ENCODE measurements at places on chromosomes 3 and 15.

DNA sequence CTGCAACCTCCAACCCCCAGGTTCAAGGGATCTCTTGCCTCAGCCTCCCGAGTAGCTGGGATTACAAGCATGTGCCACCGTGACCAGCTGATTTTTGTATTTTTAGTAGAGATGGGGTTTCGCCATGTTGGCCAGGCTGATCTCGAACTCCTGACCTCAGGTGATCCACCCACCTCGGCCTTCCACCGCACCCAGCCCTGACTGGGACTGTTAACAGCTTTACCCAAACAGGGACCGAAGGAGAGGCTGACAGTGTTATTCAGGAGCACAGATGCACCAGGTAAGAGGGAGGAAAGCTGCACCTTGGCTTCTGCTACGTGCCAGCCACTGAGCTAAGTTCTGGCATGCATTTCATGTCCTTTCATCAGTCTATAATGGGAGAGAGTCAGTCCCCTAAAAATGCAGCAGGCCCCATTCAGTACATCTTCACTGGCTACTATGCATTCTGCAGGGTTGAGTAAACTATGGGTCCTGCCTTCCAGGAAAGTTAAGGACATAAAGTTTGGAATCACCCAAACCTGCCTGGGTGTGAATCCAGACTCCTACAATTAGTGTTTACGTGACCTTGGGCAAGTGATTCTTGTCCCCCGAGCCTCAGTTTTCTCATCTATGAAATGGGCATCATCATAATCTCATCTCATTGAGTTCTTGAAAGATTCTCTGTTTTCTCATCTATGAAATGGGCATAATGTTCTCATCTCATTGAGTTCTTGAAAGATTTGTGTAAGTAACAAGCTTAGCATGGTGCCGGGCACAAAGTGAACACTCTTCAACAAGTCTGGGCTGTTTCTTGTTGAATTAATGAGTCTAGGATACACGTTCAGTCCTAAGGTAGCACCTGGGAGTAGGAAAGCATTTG is 82.2 kb downstream of the CPN2 start:
- no peak for DNase-seq

GRCh38 chr3:195899701-195900435 is 8.5 kb downstream of the TNK2 start:
- no peak for DNase-seq

- DNase-seq = no peak
Measured at GRCh38 chr3:64047787-64048186, 24.5 kb upstream of the PSMD6 start.

DNA sequence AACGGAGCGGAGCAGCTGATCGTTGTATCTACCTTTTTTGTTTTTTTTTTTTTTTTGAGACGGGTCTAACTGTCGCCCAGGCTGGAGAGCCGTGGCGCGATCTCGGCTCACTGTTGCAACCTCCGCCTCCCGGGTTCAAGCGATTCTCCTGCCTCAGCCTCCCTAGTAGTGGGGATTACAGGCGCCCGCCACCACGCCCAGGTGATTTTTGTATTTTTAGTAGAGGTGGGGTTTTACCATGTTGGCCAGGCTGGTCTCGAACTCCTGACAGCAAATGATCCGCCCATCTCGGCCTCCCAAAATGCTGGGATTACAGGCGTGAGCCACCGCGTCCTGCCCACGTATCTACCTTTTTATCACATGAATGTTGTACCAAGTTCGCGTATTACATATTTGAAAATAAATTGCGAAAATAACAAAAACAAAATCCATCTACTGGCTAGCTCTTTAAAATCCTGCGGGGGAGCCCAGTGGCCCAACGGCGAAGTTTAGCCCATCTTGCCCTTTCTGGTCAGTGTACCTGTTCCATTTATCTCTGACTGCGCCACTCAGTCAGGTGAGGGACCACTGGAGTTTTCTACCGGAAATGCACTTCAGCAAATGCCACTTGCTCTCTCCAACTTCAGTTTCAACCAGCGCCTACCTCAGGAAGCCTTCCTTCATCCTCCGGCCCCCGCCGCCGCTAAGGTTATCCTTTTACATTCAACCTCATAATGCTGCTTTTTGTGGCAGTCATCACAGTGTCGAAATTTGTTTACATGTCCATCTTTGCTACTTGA is 1.2 kb upstream of the EIF3J start:
- DNase-seq = peak; percentile 14

GRCh38 chr15:65416845-65417416 is 5.8 kb downstream of the IGDCC4 start:
- DNase-seq = no peak

DNA sequence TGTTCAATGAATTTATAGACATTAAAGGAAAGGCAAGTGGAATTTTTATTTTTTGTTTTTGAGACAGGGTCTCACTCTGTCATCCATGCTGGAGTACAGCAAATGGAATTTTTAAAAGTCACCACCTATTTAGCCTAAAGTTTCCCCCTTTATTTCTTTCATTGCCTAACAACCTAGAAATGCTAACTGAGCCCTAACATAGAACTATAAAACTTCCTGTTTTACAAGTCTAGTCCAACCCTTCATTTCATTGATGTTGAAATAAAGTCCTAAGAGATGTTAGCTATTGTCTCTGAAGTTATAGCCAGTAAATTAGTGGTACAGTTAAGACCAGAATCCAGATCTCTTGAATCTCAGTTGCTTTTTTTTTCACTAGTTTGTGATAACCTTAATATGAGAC is 39.0 kb downstream of the MAPK6 start:
- no peak for DNase-seq

DNA sequence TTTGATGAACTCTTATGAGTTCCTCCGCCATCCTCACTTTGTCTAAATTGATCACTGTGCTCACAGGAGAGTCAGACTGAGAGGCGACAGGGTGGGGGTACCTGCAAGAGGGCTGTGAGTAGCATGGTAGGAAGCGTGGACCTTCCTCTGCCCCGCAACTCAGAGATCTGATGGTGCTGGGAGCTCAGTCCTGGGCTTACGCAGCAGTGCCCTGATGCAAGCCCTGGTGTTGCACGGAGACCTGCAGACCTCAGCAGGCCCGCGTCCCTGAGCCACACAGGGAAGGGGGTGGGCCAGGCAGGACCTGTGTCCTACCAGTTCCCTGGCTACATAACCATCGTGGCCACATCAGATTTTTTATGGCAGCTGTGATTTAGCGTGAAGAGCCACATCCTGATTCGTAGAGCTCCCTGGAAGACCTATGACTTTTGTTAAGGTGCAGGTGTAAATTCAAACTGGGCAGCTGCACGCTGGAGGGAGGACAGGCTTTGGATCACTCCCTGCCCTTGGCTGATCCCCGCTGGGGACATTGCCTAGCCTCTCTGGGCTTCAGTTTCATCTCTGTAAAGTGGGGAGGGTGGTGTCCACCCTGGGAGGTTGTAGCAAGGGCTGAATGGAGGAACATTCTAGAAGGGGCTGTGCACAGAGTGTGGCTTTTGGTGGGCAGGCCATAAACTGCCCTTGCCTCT is 176.1 kb downstream of the KLF13 start:
- DNase-seq = no peak

DNA sequence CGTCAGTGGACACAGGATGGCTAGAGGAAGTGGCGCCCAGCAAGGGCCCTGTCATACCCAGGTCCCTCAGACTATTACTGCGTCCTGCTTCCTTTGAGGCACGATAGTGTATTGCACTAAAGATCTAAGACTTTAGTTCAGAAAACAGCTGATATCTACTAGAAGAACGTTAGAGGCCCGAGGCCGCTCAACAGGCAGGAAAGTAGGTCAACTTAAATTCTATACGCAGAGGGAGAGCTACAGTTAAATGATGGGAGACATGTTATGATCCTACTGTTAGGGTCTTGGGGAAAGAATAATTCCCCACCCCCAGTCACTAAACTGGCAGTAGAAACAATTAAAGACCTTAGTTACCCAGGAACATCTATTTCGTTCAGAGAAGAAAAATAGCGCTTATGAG is 317.8 kb downstream of the CHST2 start:
- no peak for DNase-seq

GRCh38 chr3:72353236-72354128 is 494.8 kb downstream of the SHQ1 start:
- DNase-seq = no peak

- no peak for DNase-seq
Measured at GRCh38 chr3:186035277-186035676, 73.6 kb downstream of the ETV5 start.

GRCh38 chr3:124256156-124256555 is 264.2 kb upstream of the ROPN1 start:
- DNase-seq = no peak

DNA sequence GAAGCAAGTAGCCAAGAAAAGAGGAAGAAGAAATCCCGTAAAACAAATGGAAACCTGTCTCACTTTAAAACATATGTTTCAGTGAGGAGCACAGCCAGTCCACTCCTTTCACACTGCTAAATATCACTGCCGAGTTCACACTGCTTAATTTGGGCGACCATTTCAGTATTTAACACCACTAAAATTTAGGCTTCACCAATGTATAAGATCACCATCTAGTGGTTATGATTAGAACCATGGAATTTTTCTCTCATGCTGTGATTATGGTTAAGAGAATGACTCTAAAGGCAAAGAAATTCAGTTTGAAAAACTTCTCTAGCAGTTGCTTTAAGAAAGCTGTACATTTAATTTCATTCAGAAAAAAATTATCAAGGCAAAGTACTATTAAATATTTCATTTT is 16.6 kb downstream of the SLC4A7 start:
- peak; percentile 52 for DNase-seq

DNA sequence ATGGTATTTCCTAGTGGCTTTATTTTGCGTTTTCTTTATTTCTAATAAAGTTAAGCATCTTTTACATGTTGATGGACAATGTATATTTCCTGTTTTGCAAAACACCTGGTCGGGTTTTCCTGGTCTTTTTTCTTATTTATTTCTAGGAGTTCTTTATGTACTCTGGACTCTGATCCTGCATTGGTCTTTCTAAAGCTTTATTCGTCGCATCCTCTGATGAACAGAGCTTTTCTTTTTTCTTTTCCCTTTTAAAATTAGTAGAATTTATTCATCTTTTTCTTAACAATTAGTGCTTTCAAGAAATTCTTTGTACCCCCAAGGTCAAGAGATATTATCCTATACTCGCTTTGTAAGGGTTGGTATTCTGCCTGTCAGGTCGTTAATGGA is 32.2 kb downstream of the ZDHHC19 start:
- DNase-seq = no peak

GRCh38 chr15:88465633-88466224 is 1.5 kb downstream of the MRPL46 start:
- DNase-seq = no peak

GRCh38 chr3:173826901-173827609 is 429.5 kb downstream of the NLGN1 start:
- DNase-seq = peak; percentile 41

- DNase-seq = no peak
Measured at GRCh38 chr3:118495206-118495605, 539.4 kb downstream of the IGSF11 start.

DNA sequence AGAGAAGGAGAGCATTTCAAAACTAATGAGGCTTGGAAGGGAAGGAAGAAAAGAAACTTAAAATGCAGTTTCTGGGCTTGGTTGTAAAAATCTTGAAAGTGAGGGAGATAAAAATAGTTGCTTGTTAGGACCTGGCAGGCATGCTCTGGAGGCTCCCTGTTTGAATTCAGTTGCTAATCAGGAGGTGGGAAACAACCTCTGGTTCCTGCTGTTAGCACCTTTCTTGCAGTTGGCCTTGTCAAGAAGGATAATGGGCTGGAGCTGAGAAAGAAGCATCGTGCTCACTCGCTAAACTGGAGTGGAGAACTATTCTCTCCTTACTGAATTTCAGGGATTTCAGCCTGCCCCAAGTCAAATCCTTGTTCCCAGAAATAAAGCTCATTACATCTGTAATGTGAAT is 23.4 kb downstream of the SNAPC5 start:
- DNase-seq = no peak

DNA sequence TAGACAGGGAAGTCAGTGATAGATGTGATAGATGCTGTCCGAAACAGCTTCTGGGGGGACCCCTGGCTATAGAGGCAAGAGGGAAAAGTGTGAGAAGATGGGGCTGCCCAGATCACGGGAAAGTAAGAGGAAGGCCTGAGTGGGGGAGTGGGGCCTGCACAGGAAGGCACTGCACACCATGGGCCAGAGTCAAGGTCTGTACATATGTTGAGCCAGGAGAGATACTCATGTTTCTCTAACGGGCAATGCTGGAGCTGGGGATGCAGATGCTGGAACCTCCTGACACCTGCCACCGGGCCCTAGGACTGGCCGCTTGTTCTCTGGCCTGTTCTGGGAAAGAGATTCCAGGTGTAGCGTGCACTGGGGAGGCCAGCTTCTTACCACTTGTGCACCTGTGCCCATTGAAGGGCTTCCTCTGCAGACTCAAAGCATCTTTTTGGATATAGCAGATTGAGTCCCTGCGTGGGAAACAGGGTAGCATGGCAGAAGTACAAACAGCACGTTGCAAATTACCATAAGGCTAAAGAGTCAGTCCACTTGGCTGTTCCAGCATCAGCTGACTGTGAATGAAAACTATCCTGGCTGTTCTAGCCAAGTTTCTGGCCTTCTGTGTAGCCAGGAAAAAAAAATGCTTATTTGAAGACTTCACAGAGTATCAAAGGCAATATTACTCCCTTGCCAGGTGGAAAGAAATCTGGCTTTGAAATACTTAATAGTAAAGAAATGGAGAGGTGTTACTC is 77.1 kb upstream of the GSK3B start:
- no peak for DNase-seq

DNA sequence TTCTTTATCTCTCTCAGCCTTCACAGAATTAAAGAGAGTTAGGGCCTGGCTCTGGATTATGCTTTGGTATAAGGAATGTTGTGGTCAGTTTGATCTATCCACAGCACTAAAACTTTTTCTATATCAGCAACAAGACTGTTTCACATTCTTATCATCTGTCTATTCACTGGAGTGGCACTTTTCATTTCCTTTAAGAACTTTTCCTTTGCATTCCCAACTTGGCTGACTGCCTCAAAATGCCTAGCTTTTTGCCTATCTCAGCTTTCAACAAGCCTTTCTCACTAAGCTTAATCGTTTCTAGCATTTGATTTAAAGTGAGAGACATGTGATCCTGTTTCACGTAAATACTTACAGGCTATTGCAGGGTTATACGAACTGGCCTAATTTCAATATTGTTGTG is 471.8 kb downstream of the GBE1 start:
- DNase-seq = no peak

DNA sequence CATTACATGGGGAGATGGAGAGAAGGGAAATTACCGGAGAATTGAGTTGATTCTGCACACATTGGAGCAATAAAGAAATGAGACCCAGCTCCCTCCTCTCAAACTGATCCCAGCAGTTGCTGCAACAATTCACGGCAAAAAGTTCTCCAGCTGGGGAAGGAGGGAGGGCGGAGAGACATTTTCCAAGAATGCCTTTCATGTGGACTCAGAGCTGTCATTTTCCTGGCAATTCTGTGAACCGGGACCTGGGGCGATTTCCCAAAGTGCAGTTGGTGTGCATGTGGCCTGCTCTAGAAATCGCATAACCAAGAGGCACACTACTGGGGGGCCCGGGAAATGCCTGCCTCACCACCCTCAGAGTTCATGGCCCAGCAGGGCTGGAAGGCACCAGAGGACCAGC is 48.7 kb upstream of the IREB2 start:
- peak; percentile 67 for DNase-seq

- no peak for DNase-seq
Measured at GRCh38 chr3:1728510-1728909, 370.2 kb upstream of the CNTN4 start.

- DNase-seq = peak; percentile 6
Measured at GRCh38 chr3:133703915-133704314, 42.2 kb upstream of the TOPBP1 start.
